ENCODE measurements at places on chromosomes 3 and 15.

- no peak for DNase-seq
Measured at GRCh38 chr3:178802259-178802658, 266.0 kb downstream of the KCNMB2 start.

GRCh38 chr3:64571982-64572381 lies 115.8 kb downstream of the ADAMTS9 start:
- DNase-seq = no peak

- DNase-seq = no peak
Measured at GRCh38 chr3:70919091-70919490, 606.7 kb upstream of the MDFIC2 start.

GRCh38 chr3:168476360-168476980 lies 380.7 kb upstream of the GOLIM4 start:
- DNase-seq = no peak

- no peak for DNase-seq
Measured at GRCh38 chr15:66739287-66739686, 37.3 kb downstream of the SMAD6 start.

- DNase-seq = no peak
Measured at GRCh38 chr3:17579289-17580031, 163.0 kb downstream of the TBC1D5 start.

DNA sequence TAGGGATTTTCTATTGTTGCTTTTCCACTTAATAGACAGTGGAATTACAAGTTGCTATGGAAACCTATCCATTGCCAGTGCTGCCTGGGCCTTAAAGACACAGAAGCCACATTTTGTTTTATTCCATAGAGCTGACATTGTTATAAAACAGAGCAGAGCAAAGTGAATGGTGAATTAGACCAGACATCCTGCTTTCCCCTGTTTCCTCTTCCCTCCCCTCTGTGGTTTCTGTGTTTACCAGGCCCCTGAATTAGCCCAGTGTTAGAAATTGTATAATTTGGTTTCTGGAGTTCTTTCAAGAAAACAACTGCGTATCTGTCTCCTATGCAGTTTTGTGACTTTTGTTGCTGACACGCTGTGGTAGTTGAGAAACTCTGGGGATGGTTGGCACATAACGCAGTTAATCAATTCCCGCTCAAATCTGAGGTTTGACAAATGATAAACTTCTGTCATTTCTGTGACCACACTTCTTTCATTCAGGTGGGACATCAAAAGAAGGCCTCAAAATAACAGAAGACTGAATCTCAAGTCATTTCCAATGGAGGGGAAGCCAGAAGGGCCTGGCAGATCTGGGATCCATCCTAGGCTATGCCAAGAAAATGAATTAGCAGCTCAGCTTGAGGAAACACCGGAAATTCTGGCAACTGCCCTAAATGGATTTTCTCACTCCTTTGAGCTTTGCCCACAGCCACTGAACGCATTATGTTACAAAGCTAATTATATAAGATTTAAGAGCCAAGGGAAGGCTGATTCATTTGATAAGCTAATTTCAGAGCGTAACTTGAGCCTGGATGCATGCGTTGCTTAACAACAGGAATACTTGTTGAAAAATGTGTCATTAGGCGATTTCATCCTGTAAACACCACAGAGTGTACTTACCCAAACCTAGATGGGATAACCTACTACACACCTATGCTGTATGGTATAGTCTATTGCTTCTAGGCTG lies 46.9 kb downstream of the NR1D2 start:
- DNase-seq = no peak

GRCh38 chr15:25863111-25863967 lies at the start of gene ATP10A:
TSS of gene ATP10A (minus strand) at chr15:25863327. CDS start at chr15:25863096, 231 bp downstream.
- no peak for DNase-seq
